ENCODE measurements at places on chromosomes 5 and 9. TPM values are rescaled to one million over a fixed set of nuclear protein-coding genes. Genes with fewer than 3 reads are reported as not detected.

TEK gene
- 44.9 TPM for polyA plus RNA-seq

SPATA9 gene
- 1.9 TPM for polyA plus RNA-seq

VCAN gene
- polyA plus RNA-seq: 347 TPM

PLK2 gene
- polyA plus RNA-seq: 220 TPM

Measured in right renal cortex interstitium (tissue), 3 donors.